Activated CD4-positive, alpha-beta T cell treated with anti-CD3 and anti-CD28 coated beads, Interleukin-2, amount 50 U/mL, for 48 hours (primary cell): ENCODE measurements at places on chromosomes 2 and 18.

- no peak for DNase-seq
Measured at GRCh38 chr2:161625314-161625919, 1.2 kb downstream of the SLC4A10 start.

DNA sequence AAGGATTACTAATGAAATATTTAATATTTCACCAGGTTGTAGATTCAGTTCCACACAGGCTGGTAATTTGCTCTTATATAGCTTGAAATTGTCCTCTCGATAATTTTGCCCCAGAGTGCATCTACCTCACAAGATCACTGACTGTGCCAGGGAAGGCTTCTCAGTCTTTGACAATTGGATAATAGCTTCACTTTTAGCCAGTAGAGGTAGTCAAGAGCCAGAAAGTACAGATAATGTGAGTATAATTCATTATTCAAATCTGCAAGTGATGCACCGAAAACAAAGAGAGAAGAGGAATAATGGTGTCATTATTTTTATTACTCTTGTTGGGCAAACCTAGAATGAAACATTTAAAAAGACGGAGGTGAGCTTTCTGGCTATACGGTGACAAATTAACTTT, 292.8 kb downstream of the EN1 start:
- no peak for DNase-seq

DNA sequence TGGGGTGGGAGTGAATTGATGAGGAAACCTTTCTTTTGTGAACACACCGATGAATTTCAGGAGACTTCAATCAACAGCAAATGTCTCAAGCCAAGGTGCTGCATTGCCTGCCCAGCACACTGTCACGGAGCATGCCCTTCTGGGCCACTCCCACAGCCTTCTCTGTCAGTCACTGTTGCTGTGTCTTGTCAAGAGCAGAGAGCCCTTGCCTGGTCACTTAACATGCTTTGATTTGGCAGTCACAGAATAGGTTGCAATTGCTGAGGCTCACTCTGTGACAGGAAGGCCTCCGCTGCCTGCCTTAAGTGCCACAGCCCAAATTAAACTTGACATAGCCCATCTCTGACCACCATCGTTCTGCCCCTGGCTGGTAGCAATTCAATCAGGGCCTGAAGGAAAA, 225.4 kb downstream of the PID1 start:
- DNase-seq = no peak

GRCh38 chr18:30280861-30281470, 761.6 kb downstream of the DSC3 start:
- DNase-seq = no peak
